Activated CD4-positive, alpha-beta T cell treated with anti-CD3 and anti-CD28 coated beads, Interleukin-2, amount 10 ng/mL, durations not matched to agents 7 days and 5 days (primary cell): ENCODE measurements at places on chromosomes 2 and 18. TPM values are rescaled to one million over a fixed set of nuclear protein-coding genes. Genes with fewer than 3 reads are reported as not detected.

GRCh38 chr18:3097082-3097481 lies 84.1 kb upstream of the LPIN2 start:
- DNase-seq = peak; percentile 46

GRCh38 chr2:198630384-198630783 lies 826.0 kb downstream of the PLCL1 start:
- no peak for DNase-seq

DNA sequence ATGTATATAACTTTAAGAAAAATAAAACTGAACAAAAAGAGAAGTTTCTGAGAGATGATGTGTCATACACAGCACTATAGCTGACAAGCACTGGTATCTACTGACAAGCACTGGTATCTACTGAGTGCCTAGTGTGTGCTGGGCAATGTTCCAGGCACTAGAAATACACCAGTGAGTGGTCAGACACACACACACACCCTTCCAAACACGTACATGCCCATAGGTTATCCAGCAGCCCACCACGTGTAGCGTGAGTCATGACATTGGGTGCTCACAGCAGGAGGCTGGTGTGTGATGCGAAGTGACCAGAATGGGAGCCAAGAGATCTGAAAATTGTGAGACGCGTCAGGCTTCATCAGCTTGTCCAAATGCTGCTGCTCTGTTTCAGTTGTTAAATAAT lies 12.2 kb upstream of the GNAL start:
- no peak for DNase-seq

DNA sequence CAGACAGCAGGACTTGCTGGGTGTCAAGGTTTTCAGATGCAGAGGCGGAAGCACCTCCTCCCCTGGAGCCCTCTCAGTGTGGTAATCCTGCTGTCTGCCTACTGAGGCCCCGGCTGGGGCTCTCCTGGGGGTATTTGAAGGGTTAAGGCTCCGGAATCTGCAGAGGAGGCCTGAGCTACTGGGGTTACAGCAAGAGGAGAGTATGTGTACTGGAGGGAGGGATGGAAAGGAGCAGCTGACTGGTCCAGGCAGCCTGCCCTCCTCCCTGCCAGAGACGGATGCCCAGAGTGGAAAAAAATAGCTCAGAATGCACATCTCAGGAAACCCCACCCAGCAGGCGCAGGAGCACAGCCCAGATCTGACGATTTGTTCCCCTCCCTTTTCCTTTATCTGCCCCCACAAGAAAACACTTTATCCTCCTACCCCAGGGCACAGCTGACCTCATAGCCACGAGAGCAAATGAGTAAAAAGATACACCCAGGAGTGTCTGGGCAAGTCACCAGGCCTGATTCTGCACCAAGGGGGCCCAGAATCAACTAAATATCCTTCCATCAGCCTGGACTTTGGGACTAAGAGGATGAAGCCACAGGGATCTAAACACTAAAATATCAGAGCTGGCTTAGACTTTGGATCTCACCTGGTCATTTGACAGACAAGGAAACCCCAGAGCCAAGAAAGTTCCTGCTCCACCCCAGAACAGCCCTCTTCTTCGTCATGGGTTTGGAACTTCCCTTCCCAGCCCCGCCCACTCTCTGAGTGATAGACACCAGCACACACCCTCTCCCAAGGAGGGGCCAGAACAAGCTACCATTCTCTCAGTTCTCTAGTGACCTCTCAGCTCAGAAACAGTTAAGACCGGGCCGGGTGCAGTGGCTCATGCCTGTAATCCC lies 5.5 kb downstream of the TMBIM1 start:
- peak; percentile 88 for DNase-seq

DNA sequence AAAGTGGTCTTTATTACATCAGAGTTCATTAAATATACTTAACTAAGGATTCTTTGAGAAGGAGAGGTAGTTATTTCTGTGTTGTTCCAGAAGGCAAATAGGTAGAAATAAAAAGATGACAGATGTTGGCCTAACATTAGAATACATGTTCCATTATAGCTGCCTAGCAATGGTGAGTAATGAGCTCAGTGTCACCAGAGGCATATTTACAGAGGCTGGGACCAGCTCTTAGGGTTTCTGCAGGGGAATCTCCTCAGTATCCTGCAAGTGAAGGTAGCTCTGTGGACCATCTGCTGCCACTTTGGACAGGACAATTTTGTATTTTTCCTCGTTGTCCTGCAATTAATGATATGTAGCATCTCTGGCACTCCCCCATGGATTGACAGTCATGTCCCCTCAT lies 416.0 kb downstream of the THSD7B start:
- no peak for DNase-seq

DNA sequence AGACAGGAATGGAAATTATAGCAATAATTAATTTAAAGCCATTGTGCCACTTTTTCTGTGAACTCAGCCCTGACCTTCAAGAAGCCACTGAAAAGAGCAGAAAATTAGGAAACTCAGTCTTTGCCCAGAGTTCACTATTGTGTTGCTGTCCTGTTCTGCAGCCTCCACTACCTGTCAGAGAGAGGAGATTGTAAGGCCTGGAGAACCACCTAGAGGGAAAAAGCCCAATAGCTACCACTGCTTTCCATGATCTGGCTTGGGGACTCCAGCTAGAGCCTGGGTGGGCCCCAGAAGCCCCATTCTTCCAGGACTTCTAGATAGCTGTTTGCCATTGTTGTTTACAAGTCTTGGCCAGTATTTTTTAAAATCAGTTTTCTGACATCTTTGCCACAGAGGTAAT lies 176.1 kb upstream of the KLF7 start:
- DNase-seq = no peak

- DNase-seq = no peak
Measured at GRCh38 chr2:39399570-39399969, 37.5 kb downstream of the MAP4K3 start.

- DNase-seq = no peak
Measured at GRCh38 chr2:128612628-128613027, 294.0 kb upstream of the HS6ST1 start.

DNA sequence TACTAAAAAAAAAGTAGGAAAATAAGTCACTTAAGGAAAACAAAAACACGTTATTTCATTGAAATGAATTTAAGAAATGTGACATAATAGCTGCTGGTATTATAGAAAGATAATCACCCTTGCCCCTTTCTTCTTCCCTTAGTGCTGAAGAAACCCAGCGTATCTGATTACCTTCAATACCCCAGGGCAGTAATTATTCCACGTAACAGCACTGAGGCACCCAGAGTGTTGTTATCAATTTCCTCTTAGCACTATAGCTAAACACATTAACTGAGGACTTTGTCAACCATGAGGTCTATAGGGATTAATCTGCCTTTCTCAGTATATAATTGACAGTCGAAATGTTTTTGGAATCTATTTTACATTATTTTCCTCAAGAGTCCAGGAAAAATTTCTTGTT lies 180.0 kb upstream of the NXPH2 start:
- DNase-seq = no peak

DNA sequence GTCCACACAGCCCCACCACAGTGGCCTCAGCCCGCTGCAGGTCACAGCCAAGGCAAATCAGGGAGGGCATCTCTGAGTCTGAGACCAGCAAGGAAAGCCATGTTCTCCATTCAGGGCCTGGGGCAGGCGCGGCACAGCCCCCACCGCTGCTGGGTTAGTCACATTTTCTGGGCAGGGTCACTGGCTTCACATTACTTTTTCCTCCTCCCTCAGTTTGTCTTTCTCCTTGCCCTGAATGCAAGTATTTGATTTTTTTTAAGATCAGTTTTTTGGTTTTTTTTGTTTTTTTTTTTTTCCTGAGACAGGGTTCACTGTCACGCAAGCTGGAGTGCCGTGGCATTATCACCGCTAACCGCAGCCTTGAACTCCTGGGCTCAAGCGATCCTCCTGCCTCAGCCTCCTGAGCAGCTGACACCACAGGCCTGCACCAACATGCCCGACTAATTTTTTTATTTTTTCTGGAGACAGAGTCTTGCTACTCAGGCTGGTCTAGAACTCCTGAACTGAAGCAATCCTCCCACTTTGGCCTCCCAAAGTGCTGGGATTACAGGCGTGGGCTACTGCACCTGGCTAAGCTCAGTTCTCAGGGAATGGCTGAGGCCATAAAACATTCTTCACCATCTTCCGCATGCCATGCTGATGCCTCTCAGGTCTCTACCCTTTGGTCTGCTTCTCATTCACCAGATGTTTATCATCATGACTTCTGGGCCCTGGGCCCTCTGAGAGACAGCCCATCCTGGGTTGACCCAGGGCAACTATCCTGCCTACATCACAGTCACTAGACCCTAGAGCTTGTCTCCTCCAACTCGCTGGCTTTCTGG lies 628 bp upstream of the CAPG start:
- no peak for DNase-seq

DNA sequence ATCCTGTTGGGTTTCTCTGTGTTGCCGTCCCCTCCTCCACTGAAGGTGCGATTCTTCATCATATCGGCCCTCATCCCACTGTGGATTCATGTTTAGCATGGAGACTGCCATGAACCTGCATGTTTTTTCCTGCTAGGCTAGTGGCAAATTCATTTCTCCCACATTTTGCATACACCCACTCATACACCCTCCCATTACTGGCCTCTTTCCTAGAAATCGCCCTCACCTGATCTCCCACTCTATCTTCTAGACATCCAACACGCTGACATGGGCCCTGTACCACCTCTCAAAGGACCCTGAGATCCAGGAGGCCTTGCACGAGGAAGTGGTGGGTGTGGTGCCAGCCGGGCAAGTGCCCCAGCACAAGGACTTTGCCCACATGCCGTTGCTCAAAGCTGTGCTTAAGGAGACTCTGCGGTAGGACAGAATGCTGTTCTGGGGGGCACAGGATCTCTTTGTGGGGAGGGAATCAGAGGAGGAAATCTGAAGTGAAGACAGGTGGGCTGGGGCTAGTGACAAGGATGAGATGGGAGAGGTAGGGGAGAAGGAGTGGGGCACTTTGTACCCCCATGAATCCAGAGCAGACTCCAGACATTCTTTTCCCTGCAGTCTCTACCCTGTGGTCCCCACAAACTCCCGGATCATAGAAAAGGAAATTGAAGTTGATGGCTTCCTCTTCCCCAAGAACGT lies 17.7 kb downstream of the PRKAG3 start:
- DNase-seq = no peak

GRCh38 chr2:20592106-20593071 lies 58.5 kb downstream of the HS1BP3 start:
- no peak for DNase-seq

- no peak for DNase-seq
Measured at GRCh38 chr2:110903548-110903947, 171.2 kb downstream of the ACOXL start.

DNA sequence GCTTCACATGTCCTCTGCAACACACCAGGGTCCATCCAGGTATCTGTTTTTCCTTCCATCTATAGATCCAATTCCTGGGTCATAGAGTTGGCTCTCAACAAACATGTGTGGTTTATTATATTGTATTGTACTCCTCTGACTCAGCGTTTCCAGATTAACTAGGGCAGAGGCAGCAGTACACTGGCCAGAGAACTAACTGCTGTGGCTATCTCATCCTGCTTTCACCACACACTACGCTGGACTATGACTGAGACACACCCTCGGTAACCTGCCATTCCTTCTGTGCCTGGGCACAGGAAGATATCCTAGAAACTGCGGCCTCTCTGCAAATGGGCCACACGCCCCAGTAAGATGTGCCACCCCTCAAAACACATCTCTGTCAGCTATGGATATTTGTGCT lies 159.8 kb upstream of the STK17B start:
- DNase-seq = no peak

- DNase-seq = no peak
Measured at GRCh38 chr18:59787998-59788790, 91.0 kb upstream of the CCBE1 start.

DNA sequence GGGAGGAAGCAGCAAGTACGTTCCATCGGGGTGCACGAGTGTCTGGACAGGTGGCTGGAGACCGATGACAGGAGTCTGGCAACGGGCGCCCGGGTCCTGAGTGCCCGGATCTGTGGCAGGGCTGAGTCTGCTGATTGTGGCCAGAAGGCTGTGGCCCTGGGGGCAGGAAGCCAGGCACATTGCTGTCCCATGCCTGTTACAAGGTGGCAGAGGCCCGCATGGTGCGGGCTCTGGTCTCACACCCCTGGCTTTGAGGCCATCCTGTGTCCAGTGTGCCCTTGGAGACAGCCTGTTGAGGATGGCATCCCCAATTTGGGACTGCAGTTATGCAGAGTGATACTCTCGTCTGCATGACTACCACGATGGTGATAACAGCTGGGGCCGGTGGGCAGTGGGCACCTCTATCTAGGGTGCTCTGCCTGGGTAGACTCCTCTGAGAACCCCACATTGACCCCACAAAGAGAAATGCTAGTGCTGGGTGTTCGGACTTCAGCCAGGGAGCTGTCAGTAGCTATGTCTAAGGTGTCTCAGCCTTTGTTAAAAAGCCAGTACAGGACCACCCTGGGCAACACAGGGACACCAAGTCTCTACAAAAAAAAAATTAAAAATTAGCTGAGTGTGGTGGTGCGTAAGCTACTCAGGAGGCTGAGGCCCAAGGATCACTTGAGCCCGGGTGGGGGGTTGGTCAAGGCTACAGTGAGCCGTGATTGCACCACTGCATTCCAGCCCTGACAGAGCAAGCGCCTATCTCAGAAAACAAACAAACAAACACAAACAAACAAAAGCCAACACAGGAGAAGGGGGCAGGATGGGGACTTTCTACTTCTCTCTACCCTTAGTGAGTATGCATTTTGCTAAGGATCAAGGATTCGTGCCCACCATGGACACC lies 88.3 kb downstream of the RHOB start:
- no peak for DNase-seq

MYCN gene
- not detected for total RNA-seq

SMC6 gene
- total RNA-seq = 41.3 TPM

RESP18 gene
- total RNA-seq = not detected

NOSTRIN gene
- total RNA-seq = not detected

TSPYL6 gene
- total RNA-seq = not detected

MSGN1 gene
- not detected for total RNA-seq

EN1 gene
- not detected for total RNA-seq

CFAP221 gene
- total RNA-seq = not detected

LBX2 gene
- total RNA-seq = 0.25 TPM

EPG5 gene
- total RNA-seq = 21.6 TPM
